ENCODE measurements at places on chromosomes 2 and 18. TPM values are rescaled to one million over a fixed set of nuclear protein-coding genes. Genes with fewer than 3 reads are reported as not detected.

DNA sequence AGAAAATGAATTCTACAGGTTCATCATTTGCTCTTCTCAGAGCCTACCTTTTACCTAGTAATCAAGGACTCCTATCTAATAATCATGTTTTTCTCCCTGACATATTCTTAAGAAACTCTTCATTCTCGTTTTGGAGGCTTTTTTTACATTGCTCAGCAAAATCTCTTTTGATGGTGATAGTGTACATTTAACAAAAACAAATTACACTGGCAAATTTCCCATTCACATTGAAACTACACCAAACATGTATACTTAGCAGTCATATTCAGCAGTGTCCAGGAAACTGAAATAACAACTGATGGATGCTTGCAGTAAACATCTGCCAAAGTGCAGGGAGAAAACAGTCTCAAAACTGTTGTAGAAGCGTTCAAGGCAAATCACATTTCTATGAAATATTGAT is 4.4 kb upstream of the VIT start:
- DNase-seq = no peak

- DNase-seq = no peak
These were observed 158.9 kb downstream of the DOK6 start for GRCh38 chr18:69559604-69560003.

GRCh38 chr2:20149703-20150030 is 75.3 kb downstream of the SDC1 start:
- DNase-seq = no peak

GRCh38 chr18:48996901-48997463 is 46.2 kb upstream of the SMAD7 start:
- DNase-seq = peak; percentile 82

GRCh38 chr2:196086517-196087368 is 18.1 kb upstream of the DNAH7 start:
- no peak for DNase-seq

DNA sequence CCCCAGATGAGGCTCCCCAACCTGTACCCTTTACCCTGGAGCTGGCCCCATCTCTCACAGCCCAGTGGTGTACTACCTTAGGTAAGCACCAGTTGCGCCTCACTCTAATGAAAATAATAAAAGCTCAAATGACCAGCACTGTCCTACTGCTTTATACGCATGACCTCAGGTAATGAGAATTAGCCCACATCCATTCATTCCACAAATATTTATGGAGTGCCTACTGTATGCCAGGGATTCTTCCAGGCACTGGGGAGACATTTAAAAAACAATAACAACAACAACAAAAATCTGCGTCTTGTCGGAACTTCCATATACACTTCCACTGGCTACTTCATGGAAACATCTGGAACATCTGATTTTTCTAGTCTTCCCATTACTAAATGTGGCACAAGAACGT is 20.8 kb downstream of the HPCAL1 start:
- no peak for DNase-seq

ZNF385B gene
- not detected for total RNA-seq

DNA sequence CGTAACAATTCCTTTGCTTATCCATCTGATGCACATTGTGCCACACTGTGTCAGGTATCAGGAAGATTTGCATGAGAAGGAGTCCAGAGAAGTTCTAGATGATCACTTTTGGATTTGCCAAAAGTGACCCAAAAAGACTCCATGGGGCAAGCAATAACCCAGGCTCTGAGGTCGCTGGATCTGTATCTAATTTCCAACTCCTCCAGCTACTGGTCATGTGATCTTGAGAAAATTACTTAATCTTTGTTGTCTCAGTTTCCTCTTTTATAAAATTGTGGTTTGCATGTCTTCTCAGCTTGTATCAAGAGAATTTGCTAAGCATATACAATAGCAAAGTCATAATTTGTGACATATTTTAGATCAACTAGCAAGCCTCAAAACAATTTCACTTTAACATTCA is 61.3 kb upstream of the ITGA4 start:
- no peak for DNase-seq

- peak; percentile 72 for DNase-seq
These were observed 12.5 kb upstream of the LBH start for GRCh38 chr2:30218814-30219213.

RESP18 gene
- total RNA-seq = not detected
